ENCODE measurements at places on chromosomes 11 and 22. TPM values are rescaled to one million over a fixed set of nuclear protein-coding genes. Genes with fewer than 3 reads are reported as not detected.

The NEFH gene
- 0.42 TPM for total RNA-seq

The OR8G5 gene
- total RNA-seq: not detected

The SCN3B gene
- 2.8 TPM for total RNA-seq

The MAPK8IP2 gene
- total RNA-seq: 0.24 TPM

The FGF3 gene
- total RNA-seq: not detected

The LRRN4CL gene
- 13.9 TPM for total RNA-seq

The SLC39A13 gene
- total RNA-seq: 96.1 TPM

The MOV10L1 gene
- 0.43 TPM for total RNA-seq

The OR52W1 gene
- total RNA-seq: not detected

The MMP27 gene
- 0.32 TPM for total RNA-seq

The CALCA gene
- total RNA-seq: not detected

The PRR33 gene
- not detected for total RNA-seq

The CHADL gene
- total RNA-seq: 1.8 TPM

The POU2AF2 gene
- not detected for total RNA-seq

The C11orf42 gene
- not detected for total RNA-seq

The SLC22A25 gene
- not detected for total RNA-seq

The GNG3 gene
- not detected for total RNA-seq

The OR51E1 gene
- 1.0 TPM for total RNA-seq

The AQP11 gene
- total RNA-seq: 0.14 TPM

The CAVIN3 gene
- total RNA-seq: 156 TPM

The RASD2 gene
- 13.0 TPM for total RNA-seq

The TMEM191B gene
- 1.2 TPM for total RNA-seq

The HBB gene
- total RNA-seq: 1,053 TPM

The HTR3A gene
- not detected for total RNA-seq

The APOA4 gene
- not detected for total RNA-seq

The OR51B6 gene
- total RNA-seq: not detected

The GRK3 gene
- 7.7 TPM for total RNA-seq

The RBM4 gene
- 63.4 TPM for total RNA-seq

The ACO2 gene
- 61.4 TPM for total RNA-seq

The RRAS2 gene
- total RNA-seq: 15.8 TPM

The PHLDA2 gene
- 4.6 TPM for total RNA-seq

The MYBPC3 gene
- 0.19 TPM for total RNA-seq

The RASGRP2 gene
- 41.3 TPM for total RNA-seq

The APOL3 gene
- total RNA-seq: 54.5 TPM

The DEPDC7 gene
- total RNA-seq: 1.4 TPM

The ART5 gene
- not detected for total RNA-seq

The PKDREJ gene
- 0.05 TPM for total RNA-seq

The SCT gene
- total RNA-seq: not detected

The GRAP2 gene
- total RNA-seq: 4.1 TPM

The DCHS1 gene
- 42.3 TPM for total RNA-seq

The MS4A6A gene
- 190 TPM for total RNA-seq

The NCF4 gene
- 21.6 TPM for total RNA-seq

The POLA2 gene
- 6.0 TPM for total RNA-seq

The MISFA gene
- 2.1 TPM for total RNA-seq

The TIMP3 gene
- total RNA-seq: 344 TPM

The GRIA4 gene
- total RNA-seq: not detected

The HEPHL1 gene
- total RNA-seq: not detected

The MUC5B gene
- not detected for total RNA-seq

The MLC1 gene
- total RNA-seq: 0.28 TPM

The SHANK3 gene
- total RNA-seq: 24.2 TPM

The SPDYC gene
- total RNA-seq: not detected

The LMO1 gene
- not detected for total RNA-seq

The KIAA0930 gene
- total RNA-seq: 74.0 TPM

The DLG2 gene
- total RNA-seq: 17.2 TPM

The CHRNA10 gene
- total RNA-seq: 0.52 TPM

Measured in posterior vena cava (tissue), 2 donors.